Stimulated activated CD4-positive, alpha-beta T cell treated with anti-CD3 and anti-CD28 coated beads, Interleukin-15, amount 100 ng/mL, for 48 hours (primary cell): ENCODE measurements at places on chromosomes 16 and 17.
A peak's percentile ranks its signal among the peaks of the same experiment; 100 is the strongest.

GRCh38 chr16:81879625-81880024 is 100.5 kb downstream of the PLCG2 start:
- DNase-seq: no peak

DNA sequence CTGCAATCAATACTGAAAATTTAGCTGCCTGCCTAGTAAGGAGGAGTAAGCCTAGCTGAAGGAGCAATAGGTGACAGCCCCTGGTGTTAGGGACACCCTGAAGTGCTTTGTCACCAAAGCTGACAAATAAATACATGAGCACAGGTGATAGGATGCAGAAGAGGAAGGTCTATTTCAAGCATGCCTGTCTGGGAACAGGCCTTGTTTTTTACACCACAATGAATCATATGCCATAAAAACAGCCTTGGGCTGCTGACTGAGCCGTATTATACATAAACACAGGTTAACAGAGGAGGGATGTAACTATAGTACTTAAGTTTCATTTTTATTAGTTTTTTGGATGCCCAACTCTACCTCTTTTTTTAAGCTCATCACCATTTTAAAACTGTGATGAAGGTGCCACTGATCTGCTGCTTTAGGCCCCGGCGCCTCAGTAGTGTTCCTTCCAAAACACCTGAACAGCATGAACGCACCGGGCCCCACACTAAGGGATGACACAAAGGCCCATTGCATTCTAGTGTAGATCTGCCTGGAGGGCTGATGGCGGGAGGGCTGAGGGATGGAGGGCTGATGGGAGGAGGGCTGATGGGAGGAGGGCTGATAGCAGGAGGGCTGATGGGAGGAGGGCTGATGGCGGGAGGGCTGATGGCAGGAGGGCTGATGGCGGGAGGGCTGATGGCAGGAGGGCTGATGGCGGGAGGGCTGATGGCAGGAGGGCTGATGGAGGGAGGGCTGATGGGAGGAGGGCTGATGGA is 150.3 kb downstream of the AATF start:
- DNase-seq: no peak

DNA sequence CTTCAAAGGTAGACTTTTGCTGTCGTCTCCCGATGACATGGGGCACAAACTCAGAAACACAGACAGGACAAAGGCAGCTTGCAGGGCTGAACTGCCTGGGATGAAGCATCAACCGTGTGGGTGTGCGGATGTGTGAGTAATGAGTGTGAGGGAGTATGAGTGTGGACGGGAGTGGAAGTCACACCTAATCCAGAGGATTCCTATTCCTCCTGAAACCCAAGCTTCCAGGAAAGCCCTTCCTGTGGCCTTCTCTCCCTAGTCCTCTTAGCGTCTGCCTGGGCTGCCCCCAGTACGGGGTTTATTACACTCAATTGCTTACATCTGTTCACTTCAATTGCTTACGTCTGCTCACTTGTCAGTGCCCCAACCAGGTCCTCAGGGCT is 2.3 kb upstream of the IL4R start:
- no peak for DNase-seq

DNA sequence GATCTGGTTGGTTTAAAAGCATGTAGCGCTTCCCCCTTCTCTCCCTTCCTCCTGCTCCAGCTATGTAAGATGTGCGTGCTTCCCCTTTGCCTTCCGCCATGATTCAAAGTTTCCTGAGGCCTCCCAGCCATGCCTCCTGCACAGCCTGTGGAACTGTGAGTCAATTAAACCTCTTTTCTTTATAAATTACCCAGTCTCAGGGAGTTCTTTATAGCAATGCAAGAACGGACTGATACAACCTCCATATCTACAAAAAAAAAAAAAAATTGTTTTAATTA is 16.6 kb upstream of the PDXDC1 start:
- DNase-seq: no peak

GRCh38 chr17:60586288-60586974 is 13.6 kb upstream of the PPM1D start:
- DNase-seq: no peak

DNA sequence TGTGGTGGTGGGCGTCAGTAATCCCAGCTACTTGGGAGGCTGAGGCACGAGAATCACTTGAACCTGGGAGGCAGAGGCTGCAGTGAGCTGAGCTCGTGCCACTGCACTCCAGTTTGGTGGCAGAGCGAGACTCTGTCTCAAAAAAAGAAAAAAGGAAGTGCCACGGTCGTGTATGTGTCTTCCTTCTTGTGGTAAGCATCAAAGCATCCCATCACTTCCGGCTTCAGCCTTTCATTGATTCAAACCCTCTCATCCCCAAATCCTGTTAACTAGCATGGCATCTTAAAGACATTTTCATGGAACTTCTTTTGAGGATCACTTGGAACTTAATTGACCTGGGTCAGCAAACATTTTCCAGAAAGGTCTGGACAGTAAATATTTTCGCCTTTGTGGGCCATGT is 126.2 kb downstream of the CPPED1 start:
- no peak for DNase-seq

- DNase-seq: no peak
These were observed 154.5 kb downstream of the CBLN1 start for GRCh38 chr16:49127103-49127502.

- DNase-seq: no peak
These were observed 27.3 kb downstream of the KAT7 start for GRCh38 chr17:49815761-49816281.

- no peak for DNase-seq
These were observed 344.8 kb downstream of the SNX29 start for GRCh38 chr16:12321311-12321842.

- no peak for DNase-seq
These were observed 23.1 kb upstream of the SLC35B1 start for GRCh38 chr17:49730785-49731434.

DNA sequence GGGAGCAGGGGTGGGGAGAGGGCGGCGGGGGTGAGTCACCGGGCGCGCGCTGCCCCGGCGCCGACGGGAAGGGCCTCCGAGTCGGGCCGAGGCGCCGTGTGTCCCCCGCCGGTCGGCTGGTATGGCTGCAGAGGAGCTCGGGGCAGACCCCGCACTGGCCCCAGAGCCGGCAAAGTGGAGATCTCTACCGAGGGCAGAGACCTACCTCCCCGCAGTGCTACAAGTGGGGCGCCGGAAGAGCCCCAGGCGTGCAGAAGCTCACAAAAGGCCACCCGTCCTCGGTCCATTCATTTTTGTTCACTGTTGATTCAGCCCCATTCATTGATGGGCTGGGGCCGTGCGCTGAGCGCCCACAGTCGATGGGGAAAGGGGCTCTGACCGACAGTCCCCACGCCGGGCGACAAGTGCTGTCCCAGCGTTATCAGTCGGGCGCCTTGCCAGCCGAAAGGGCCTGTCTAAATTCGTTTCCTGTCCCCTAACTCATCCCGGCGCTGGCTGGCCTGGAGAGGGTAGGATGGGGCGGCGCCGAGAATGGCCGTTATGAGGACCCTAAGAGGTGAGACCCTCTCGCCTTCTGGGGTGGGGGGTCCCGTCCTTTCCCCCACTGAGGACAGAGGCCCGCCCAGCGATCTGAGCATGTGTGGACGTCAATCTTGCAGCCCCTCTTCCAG is 709 bp upstream of the ENO3 start:
- no peak for DNase-seq

- peak; percentile 10 for DNase-seq
These were observed 773 bp downstream of the BLTP2 start for GRCh38 chr17:28643983-28644786.

GRCh38 chr16:75244844-75245758 is 6.3 kb downstream of the BCAR1 start:
- no peak for DNase-seq

GRCh38 chr17:9371019-9371418 is 204.6 kb downstream of the STX8 start:
- no peak for DNase-seq

DNA sequence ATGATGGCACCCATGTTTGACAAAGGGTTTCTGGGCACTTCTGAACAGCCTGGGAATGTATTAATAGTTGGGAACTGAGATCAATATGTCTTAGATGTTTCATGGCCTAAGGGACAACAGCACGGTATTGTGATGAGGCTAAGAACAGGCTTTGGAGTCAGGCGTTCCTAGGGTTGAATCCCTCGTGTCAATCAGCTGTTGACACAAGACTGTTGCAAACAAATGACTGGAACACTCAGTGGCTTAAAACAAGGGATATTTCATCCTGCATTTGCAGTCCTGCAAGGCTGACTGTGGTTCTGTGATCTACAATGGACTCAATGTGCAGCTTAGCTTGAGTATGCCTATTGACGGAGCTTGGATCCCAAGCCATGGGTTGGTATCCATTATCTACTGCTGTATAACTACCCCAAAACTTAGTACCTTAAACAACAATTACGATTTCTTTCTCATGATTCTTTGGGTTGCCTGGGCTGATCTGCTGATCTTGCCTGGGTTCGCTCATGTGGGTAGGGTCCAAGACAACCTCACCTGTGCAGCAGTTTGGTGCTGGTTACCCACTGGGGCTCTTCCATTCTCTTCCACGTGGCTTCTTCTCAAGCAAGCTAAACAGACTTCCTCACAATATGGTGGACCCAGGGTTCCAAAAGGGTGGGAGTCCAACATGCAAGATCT is 472.4 kb downstream of the SLC39A11 start:
- DNase-seq: no peak

DNA sequence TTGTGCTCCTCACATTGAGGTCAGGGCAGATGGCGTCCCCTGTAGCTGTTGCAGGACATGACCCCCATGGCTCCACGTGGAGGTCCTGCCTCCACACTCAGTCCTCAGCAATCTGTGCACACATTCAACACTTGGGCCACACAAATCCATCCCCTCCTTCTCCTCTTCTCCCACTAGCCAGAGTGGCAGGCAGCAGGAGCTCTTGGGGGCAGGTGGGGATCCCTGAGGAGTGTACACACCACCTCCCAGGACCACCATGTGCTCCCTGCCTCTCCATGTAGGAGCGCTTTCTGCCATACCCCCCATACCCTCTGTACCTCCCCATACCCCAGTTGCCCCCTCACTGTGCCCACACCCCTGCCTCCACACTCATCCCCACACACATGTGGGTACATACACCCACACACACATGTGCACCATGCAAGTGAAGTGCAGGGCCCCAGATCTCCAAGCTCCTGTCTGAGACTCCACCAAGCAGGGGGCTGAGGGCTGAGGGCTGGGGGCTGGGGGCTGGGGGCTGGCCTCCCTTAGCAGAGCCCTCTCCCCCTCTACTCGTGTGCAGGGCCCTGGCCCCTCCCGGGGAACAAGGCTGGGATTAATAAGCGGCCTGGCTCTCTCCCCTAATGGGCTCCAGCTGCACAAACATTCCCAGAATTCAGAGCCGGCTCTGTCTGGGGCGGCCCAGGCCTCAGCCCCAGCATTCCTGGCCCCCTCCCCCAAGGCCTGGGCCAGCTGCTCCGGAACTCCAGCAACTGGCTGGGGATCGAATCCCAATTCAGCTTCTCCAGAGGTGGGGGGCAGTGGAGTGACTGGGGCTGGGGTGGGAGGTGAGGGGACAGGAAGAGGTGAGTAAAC is 48.2 kb upstream of the MEIOC start:
- DNase-seq: no peak

GRCh38 chr16:23283571-23283970 is 18.5 kb upstream of the SCNN1B start:
- DNase-seq: no peak
